Stimulated activated CD8-positive, alpha-beta memory T cell treated with anti-CD3 and anti-CD28 coated beads, Interleukin-4, amount 100 ng/mL, for 48 hours (primary cell): ENCODE measurements at places on chromosomes 3 and 15.

GRCh38 chr15:62068810-62069167, 2.0 kb downstream of the C2CD4A start:
- no peak for DNase-seq

GRCh38 chr15:66574596-66574950, 8.8 kb upstream of the LCTL start:
- DNase-seq: no peak

GRCh38 chr3:113590983-113591382, 58.6 kb downstream of the SIDT1 start:
- no peak for DNase-seq

DNA sequence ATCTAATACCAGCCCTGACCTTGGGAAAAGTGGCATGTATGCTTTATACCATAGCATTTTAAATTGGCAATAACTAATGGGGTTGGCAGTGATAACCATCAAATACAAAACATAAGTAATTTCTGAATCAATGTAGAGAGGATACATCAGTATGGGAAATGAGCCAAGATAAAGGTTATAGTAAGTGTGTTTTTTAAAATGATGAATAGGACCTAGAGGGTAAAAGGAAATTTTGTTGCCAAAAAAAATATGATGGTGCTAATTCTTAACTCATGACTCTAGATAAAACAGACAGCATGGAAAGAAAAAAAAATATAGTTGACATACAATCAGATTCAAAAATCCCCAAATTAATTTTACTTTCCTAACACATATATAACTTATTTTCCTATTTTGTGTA, 75.4 kb upstream of the ROBO1 start:
- no peak for DNase-seq

- DNase-seq: no peak
Measured at GRCh38 chr3:64306745-64307144, 81.5 kb upstream of the PRICKLE2 start.

DNA sequence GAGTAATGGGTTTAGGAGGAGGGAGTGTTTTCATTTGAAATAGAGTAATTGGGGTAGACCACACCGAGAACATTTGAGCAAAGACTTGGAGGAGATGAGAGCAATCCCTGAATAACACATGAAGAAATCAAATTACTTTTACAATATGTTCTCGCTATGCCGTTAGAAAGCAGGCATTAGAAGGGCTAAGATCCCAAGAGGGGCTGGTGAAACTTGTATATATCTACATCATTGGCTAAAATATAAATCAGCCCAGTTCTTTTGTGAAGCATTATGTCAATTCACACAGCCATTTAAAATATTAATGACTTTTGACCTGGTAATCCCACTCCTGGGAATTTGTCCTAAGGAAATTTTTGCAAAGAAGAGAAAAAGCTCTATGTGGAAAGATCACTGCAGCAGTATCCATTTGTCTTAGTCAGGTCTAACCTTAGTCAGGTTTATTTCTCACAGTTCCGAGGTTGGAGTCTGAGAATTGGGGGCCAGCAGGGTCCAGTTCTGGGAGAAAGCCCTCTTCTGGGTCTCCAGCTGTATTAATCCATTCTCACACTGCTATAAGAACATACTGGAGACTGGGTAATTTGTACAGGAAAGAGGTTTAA, 31.0 kb downstream of the CCDC32 start:
- DNase-seq: no peak

GRCh38 chr3:100732435-100732834, 23.1 kb downstream of the TFG start:
- DNase-seq: no peak

GRCh38 chr3:173599673-173600072, 202.1 kb downstream of the NLGN1 start:
- DNase-seq: no peak

DNA sequence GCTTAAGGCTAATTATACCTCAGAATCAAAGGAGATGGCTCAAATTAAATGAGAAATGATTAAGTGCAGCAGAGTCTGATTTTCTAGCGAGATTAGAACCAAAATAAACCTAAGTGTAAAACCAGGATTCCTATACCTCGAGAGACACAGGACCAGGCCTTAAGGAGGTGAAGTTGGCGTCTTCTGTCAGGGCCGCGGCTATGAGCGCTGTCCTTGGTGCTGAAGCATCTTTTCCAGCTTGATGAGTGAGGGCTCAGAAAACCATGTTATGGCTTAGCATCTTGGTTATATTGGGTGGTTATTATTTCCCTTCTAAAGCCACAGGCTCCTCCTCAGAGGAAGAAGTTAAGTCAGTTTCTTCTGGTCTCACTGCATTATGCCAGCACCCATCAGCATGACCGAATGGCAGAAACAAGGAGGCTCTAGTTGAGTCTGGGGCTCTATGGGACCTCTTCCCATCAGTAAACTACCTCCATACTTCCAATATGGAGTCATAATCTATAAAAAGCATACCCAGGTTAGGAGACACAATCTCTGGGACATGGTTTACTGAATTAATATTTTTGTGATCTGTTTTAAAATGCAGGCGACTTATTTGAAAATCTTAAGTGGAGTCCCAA, 120.1 kb upstream of the NMNAT3 start:
- peak; percentile 47 for DNase-seq

DNA sequence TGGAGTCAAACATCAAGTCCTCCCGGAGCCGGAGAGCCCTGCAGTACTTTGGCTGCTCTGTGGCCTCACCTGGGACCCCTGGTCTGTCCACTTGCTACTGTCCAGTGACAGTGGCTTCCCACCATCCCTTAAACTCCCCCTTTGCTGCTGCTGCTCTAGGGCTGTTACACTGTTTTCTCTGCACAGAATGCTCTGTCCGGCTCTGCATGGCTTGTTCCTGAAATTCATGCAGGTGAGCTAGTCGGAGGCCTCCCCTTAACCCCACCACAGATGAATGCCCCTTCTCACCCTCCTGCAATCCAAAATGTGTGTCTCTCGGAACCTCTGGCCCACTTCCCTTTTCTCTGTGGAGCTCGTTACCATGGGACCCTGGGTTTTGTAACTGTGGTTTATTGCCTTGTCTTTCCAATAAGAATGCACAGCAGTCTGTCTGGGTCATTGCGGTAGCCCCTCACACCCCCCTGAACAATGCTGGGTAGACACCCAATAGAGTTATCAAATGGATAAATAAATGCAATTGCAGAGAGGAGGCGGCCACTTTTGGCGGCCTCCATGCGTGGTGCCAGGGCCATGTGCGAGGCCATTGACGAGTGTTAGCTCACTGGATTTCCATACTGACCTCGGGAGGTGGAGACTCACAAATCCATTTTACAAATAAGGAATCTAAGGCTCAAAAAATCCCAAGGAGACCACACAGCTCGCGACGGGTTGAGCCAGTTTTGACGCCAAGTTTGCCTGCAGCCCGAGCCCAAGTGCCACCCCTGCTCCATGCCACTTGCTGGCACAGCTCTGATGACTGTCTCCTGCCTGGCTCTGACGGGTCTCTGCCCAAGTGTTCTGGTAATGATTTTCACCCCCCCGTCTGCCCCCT, 48.5 kb downstream of the RGMA start:
- DNase-seq: no peak

DNA sequence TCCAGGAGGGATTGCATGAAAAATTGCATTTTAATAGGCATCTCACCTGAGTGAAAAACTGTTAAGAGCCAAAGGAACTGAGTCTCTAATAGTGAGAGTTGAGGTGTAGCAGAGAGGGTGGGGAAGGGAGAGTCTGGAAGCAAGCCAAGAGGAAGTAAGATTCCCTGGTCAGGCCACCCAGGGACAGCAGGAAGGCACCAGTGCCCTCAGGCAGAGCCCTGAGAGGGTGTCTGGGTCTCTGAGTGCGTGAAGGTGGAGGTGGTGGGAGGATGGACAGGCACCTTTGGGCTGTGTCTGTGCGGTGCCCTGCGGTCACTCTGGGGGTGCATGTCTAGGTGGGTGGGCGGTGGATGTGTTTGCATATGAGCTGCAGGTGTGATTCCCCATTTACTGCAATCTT, 300.4 kb upstream of the ROPN1 start:
- DNase-seq: no peak

GRCh38 chr3:12681943-12682390, 18.1 kb upstream of the RAF1 start:
- DNase-seq: no peak

DNA sequence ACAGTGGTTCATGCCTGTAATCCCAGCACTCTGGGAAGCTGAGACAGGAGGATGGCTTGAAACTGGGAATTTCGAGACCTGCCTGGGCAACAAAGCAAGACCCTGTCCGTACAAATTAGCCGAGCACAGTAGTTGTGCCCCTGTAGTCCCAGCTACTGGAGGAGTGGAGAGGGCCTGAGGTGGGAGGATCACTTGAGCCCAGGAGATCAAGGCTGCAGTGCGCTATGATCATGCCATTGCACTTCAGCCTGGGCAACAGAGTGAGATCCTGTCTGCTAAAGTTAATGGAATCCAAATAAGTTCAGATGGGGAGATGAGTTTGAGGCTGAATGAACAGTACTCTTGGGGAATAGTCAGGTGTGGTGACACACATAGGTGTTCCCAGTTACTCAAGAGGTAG, 14.4 kb downstream of the TRIM71 start:
- no peak for DNase-seq

- no peak for DNase-seq
Measured at GRCh38 chr3:111246967-111247760, 175.5 kb downstream of the NECTIN3 start.

DNA sequence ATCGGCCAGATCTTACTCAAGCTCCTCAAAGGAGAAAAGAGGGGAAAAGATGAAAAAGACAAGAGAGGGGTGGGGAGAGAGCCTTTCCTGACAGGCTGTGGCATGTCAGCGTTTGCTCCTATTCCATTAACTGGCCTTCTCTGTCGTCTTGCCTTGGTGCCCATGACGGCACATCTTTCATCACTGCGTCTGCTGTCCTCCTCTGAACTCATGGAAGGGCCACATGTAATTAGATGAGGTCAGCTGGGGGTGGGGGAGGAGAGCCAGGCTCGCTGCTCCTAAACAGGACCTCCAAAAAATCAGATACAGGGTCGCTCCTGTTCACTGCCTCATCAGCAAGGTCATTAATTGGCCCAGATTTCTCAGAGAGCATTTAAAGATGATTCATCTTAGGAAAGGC, 49.7 kb downstream of the LRTM1 start:
- no peak for DNase-seq

GRCh38 chr15:63497642-63498467, 6.5 kb upstream of the USP3 start:
- DNase-seq: peak; percentile 73

DNA sequence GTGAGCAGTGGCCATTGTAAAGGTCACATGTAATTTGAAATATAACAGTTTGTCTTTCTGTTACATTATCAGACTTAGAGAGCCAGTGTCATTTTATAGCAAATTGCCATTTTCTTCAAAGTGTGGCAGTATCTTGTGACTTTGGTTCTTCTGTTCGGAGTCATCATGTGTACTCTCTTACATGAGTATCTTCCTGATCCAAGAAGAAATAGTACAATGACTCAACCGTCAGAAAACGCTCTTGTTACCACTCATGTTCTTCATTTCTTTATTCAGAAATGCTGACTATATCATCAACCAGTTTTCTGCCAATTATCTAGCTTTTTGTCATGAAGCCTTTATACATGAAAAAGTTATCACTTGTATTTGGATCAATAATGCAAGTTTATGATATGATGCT, 93.6 kb upstream of the CGNL1 start:
- no peak for DNase-seq

DNA sequence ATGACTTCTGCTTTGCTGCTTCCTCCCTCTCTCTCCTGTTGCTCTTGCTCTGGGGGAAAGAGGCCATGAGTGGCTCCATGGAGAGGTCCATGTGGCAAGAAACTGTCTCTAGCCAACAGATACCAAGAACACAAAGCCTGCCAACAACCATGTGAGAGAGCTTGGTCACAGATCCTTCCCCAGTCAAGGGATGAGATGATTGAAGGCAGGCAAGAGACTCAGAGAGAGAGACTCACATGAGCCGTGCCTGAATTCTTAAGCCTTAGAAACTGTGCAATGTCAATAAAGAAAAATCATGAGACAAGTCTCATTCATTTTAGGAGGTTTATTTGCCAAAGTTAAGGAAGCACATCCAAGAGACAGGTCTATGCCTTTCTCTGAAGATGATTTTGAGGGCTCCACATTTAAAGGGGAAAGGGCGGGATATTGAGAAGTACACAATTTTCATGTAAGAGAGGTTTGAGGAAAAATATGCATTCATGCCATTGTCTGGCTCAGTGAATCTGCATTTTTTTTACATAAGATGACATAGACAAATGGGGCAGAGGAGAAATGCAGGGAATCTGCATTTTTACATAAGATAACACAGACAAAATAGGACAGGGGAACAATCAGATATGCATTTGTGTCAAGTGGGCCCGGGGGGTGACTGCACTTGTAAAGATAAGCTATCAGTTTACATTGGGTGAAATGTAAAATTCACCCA, 59.5 kb upstream of the SUCLG2 start:
- no peak for DNase-seq

- DNase-seq: no peak
Measured at GRCh38 chr3:61200270-61200669, 51.0 kb downstream of the FHIT start.

DNA sequence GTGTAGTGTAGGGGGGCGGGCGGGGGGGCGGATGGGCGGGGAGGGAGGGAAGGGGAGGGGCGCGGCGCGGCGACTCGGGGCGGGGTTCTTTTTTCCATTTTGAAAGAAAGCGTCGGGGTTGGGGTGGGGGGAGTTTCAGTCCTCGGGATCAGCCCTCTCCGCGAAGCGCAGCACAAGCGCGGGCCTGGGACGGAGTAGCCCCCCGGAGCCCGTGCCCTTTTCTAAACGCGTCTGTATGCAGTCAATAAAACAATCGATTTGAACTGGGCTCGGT, 6.1 kb downstream of the ISLR2 start:
- DNase-seq: no peak

DNA sequence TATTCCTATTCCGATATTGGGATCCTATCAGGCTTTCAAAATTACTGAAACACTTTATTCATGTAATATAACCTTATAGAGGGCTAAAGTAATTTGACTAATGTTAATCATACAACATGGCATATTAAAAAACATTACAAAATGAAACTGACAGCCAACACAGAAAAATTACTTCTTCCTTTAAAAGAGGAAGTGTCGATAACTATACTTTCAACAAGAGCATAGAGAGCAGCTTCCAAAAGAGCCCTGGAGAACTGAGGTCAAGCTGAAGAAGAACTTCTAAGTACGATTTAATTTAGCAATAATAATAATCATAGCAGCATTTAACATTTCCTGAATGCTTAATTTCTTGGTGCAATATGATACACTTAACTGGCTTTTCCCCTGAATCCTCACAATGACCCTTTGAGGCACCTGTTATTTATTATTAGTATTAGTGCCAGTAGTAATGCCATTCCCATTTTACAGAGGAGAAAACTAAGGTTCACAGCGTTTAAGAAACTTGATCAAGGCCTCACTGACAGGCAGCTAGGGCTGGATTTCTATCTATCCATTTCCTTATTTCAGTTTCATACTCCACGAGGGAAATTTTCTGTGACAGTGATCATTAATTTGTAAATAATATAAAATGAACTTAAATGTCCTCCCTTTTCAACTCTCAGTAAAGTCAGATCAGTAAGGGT, 181.6 kb downstream of the CFAP20DC start:
- DNase-seq: no peak

DNA sequence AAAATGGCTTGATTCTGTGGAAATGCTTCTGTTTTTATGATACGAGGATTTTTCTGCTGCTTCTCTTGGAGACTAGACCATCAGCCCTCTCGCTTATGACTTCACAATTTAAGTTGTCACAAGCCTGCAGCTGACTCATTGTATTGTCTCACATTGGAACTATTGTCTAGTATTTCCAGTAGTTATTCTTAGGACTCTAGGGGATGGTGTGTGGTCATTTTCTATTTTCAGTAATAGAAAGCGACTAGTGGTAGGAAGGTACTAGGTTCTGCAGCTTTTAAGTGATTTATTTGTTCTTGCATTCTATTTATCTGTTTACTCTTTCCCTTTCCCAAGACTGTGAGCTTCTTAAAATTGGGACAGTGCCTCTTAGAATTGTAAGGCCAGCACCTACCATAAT, 66.3 kb upstream of the CRTC3 start:
- no peak for DNase-seq
